ENCODE measurements at places on chromosomes 3 and 15.

DNA sequence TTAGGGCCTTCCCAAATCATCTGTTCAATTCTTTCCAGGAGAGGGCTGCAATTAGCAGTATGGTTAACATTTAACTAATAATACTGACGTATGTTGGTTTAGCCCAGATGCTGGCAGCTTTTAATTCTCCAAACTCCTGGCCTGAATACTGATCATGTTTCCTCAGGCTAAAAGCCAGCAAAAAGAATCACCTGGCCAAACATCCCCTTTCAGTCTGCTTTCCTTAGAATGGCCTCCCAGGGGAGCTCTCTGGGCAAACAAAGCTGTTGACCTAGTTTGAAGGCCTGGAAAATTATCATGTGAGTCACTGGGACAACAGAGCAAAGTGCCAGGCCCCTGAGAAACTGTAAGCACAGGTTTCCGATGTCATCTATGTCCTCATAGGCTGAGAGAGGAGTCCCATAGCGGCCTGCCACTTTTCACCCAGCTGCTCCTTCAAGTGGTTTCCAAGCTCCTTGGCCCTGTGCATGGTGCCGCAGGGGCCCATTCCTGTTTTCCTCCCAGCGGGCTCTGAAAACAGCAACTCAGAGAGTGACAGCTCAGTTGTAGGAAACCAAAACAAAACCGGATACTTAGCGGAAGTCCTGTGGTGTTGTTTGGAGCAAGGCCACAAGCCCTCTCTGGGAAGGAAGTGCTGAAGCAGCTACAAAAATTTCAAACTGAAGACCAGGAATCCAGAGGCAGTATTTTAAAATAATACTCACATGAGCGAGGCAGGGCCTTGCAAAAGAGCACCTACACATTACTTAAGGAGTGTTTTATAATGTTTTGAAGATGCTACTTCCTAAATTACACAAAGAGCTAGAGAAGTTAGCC, 36.5 kb upstream of the RAB11A start:
- DNase-seq: peak; percentile 81

DNA sequence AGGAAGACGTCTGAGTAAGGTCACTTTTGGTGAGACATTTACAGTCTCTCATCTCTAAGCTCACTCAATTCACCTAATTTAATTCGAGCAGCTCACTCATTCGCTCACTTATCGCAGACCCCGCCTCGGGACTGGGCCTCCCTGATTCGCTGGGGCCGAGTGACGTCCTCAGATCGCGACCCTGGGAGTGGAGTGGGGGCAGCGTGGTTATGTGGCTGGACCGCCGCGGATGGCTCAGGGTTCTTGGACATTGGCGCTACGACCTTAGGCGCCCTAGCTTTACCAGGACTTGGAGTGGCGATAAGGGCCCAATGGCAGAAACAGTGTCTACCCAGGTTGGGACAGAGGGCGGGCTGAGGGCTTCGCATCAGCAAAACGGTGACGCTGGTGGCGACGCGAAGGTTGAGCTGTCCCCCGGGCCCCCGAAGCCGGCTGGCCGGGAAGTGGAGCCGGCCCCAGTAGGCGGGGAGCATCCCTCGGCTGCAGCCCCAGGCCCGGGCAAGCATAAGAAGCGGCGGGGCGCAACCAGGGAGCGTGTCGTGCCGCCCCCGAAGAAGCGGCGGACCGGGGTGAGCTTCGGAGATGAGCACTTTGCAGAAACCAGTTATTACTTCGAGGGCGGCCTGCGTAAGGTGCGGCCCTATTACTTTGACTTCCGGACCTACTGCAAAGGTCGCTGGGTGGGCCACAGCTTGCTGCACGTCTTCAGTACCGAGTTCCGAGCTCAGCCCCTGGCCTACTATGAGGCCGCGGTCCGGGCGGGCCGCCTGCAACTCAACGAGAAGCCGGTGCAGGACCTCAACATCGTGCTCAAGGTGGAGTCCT, at the start of gene RPUSD2:
TSS of gene RPUSD2 (plus strand) at position 171 of the 825 bp plus-strand sequence. CDS start at position 210, 39 bp downstream.
- DNase-seq: peak; percentile 96

DNA sequence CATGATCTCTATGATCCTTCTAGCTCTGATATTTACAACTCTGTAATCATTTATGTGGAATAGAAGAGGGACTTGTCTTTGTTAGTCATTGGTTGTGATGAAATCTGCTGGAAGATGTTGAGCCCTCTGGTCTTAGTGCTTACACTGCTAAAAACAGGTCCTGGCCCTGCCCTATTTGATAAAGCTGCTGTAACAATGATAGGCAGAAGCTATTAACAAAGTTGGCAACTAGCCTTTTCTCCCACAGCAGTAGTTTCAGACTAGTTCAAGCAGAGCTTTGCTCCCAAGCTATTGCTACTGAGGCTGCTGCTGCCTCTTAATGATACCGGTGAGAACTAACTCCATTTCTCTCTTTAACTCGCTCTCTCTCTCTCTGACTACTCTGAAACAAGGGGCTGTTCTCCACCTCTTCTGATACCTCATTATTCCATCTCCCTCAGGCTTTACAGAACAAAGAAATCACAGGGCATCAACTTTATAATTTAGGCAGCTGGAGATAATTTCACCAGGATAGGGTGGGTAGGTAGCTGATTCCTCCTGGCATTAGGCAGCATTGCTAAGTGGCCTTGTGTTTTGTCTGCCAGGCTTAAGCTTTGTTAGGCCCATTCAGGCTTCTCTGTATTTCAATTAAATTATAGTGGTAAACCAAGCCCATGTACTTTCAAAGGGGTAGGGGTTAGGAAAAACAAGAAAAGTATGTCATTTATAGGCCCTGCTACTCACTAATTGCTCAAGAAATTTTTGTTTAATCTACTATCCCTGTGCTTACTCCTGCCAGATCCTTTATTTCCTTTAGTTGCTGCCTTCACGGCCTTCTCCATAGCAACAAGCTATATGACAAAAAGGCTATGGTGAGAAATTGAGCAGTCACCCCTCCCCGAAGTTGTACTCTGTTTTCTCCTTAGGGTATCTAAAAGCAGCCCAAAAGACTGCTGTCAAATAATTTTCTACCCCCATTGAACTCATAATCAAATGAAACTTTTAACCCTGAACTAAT, 139.6 kb downstream of the RBPMS2 start:
- no peak for DNase-seq

- peak; percentile 86 for DNase-seq
These were observed 40.5 kb downstream of the CCNL1 start for GRCh38 chr3:157119369-157119951.

- no peak for DNase-seq
These were observed 171.8 kb upstream of the CDIN1 start for GRCh38 chr15:36407647-36408046.
